ENCODE measurements at places on chromosomes 16 and 17.

DNA sequence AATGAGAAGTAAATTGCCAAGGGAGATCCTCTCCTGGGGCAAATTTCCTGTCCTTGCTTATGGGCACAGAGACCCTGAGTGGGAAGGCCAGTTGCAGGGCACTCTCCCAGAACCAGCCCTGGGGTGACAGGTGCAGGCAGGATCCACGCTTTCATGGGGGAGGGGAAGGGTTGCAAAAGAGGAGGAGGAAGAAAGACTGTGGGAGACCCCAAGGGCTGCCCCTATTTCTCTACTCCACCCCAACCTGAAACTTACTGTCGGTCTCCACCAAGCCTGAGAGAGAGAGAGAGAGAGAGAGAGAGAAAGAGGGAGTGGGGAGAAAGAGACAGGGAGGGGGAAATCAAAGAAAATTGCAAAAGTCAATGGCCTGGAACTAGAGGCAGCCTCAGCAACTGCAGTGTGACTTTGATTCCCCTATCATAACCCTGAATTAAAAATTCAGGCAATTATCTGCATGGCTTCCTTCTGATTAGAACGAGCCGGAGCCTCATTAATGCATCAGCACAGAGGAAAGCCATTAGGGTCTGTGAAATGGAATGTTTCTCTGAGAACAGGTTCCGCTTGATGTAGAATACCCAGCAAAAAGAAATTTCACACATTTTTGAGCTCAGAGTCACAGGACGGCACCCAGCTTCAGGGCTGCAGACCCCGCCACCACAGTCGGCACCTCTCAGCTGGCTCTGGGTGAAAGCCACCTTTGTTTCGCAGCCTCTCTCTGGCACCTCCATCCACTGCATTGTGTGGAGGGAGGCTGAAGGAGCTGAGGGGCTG lies 45.1 kb upstream of the HNF1B start:
- no peak for DNase-seq

DNA sequence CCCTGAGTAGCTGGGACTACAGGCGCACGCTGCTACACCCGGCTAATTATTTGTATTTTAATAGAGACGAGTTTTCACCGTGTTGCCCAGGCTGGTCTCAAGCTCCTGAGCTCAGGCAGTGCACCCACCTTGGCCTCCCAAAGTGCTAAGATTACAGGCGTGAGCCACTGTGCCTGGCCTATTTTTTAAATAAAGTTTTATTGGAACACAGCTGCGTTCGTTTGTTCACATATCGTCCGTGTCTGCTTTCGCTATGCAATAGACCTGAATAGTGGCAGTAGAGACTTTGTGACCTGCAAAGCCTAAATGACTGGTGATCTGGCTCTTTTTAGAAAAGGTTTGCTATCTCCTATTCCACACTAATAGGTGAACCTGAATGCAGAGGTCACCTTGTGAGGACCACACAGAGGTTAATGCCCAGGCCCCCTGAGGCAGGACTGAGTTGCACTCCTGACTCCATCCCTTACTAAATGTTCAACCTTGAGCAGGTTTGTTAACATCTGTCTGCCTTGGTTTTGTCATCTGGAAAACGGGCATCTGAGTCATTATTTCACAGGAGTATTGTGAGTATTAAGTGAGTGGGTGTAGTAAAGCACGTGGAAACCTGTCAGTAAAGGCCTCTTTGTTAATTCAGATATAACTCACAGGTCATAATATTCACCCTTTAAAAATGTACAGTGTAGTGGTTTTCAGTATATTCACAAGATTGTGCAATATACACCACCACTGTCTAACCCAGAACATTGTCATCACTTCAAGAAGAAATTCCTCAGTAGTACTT lies 157.5 kb upstream of the CACNG5 start:
- DNase-seq = no peak

GRCh38 chr16:21568502-21569189 lies 30.7 kb upstream of the METTL9 start:
- DNase-seq = no peak

GRCh38 chr17:48609033-48609432 lies 1.8 kb downstream of the HOXB7 start:
- no peak for DNase-seq

DNA sequence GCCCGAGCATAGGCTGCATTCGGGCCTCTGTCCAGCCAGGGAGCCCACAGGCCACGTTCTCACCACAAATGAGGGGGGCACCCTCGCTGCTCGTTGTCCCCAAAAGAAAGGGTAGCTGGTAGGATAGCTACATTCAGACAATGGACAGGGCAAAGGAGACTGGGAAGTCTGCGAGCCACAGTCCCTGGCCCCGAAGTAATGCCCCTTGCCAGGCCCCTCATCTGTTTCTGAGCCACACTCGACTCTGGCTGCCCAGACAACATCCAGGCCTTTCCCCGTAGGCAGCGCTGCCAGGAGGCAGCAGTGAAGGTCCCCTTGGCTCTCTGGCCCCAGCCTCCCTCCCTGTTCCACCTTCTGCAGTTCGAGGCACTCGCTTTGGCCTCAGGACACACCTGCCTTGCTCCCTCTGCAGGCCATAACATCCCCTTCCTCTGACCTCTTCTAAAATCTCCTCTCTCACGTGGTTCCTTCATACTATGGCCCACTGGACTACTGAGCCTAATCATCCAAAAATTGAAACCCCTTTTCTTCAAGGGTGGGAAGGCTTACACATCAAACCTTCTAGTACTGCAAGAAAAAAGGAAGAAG lies 12.2 kb downstream of the AIPL1 start:
- no peak for DNase-seq

Measured in G401 (cell line).